ENCODE measurements at places on chromosomes 1 and 21.

DNA sequence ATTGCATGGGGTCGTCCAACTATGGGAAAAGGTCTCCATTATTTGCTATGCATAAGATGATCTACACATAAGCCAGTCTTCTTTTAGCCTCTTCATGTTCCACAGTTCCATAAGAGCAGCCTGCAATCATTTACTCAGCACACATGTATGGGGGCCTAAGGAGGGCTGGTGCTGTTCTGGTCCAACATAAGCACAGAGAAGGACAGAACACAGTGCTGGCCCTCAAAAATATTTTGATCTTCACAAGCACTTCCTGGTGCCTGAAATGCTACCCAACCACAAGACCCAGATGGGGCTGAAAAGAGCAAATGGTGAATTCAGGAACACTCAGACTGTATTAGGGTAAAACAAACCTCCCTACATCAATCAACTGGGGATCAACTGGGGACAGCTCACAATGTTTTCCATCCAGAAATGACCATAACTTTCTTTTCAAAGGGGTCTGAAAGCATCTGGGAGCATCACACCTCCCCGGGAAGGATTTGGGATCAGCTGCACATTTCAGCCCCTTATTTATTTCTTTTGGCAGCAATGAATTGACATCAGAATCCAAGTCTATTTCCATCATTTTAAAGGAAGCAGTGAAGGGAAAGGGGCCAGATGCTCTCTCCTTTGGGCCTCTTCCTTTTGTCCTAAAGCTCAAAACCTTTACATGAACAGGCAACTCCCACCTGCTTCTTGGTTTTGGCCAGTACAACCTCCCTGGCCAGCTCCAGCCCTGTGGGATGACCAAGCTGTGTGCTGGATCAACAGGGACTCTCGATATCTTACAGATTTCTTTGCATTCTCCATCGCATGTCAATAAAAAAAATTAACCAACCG, 45.7 kb downstream of the KCNN3 start:
- DNase-seq: no peak

DNA sequence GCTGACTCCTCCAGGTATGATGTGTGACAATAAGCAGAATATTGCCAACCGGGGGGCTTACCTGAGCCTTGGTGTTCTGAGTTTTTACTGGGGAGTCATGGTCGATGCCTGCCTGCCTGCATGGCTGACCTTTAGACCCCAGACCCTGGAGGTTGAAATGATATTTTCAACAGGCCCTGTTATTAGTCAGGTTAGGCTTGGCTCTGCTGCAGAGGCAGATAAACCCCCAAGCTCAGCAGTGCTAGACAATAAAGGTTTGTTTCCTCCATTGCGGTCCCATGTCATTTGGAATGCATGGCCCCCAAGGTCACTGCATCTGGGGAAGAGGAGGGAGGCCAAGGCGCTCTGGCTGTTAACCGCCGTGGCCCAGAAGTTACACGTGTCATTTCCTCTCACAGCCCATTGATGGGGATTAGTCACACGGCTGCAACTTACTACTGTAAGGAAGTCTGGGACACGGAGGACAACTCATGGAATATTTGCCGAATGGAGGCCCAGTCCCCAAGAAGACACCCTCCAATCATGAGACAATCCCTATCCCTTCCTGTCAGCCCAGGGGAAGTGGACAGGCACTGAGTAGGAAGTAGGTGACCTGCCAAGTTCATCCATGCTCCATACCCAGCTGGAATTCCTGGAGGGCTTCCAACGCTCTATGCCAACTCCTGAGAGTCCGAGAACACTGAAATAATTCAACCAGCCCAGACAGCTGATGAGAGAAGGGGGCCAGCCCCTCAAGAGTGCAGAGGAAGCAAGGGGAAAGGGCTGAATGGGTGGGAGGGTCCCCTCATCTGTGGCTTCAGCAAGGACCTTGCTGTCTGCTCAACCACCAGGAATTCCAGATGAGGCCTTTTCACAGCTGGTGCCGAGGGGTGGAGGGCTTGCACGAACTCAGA, 97.3 kb downstream of the TAS1R2 start:
- DNase-seq: no peak

DNA sequence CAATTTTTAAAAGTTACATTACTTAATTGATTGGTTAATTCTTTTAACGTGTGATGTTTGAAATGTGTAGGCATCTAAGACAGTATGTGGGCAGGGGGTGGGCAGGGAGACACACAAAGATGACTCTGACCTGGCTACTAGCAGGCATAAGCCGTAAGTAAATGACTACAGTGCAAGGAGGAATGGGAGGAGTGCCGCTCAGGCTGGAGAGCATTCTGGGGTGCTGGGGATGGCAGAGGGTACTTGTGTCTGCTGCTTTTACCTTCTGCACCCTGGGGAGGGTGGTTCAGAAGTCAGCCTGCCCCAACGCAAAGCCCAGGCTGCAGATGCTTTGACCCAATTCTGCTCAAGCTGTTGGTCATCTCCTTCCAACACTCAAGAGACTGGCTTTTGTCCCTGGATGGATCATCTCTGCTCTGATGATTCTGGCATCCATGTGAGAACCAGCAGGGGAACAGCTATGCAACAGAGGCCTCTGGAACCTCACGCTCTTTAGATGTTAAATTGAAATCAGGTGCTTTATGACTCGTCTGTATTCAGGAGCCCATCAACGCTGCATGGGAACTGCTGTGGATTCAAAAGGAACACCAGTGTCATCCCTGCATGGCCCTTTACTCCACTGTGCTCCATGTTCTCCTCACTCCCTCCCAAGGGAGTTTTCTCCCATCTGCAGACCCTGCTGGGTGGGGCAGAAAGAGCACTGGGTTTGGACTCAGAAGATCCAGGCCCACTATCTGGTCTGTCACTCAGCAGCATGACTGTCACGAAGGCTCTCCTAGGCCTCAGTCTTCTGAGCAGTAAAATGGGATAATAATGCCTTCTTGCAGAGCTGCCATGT, 78.8 kb downstream of the FAM78B start:
- no peak for DNase-seq

GRCh38 chr1:61568460-61569302, 156.3 kb downstream of the TM2D1 start:
- no peak for DNase-seq

DNA sequence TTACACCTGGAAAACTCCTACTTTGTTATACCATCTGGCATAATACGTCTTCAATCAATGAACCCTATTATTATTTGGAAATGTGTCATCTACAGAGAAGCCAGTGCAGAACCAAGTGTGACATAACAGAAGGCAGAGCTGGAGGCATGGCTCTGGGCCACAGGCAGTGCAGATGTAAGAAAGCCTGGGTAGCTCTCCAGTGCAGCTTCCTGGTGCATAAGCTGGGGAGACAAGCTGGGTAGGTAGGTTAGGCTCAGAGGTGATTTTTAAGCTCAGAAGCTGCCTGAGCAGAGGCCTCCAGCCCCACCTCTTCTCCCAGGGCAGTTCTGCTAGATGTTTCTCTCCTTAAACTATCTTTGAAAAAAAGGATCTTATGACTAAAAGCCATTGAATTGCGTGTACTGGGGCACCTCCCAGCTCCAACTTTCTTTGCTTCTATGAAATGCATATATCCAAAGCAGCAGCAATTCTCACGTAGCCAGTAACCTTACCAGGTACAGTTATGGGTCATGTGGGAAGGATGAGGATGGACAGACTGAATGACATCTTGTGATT, 30.7 kb downstream of the AKNAD1 start:
- DNase-seq: no peak

GRCh38 chr1:66041654-66042053, 249.0 kb downstream of the PDE4B start:
- no peak for DNase-seq

GRCh38 chr1:231240531-231240882, 505 bp upstream of the GNPAT start:
- DNase-seq: no peak

- no peak for DNase-seq
Measured at GRCh38 chr1:187384504-187384903, 555.8 kb downstream of the PLA2G4A start.

- DNase-seq: no peak
Measured at GRCh38 chr1:1439546-1440261, 4.2 kb downstream of the VWA1 start.

- DNase-seq: no peak
Measured at GRCh38 chr21:37461479-37461878, 94.9 kb downstream of the DYRK1A start.

DNA sequence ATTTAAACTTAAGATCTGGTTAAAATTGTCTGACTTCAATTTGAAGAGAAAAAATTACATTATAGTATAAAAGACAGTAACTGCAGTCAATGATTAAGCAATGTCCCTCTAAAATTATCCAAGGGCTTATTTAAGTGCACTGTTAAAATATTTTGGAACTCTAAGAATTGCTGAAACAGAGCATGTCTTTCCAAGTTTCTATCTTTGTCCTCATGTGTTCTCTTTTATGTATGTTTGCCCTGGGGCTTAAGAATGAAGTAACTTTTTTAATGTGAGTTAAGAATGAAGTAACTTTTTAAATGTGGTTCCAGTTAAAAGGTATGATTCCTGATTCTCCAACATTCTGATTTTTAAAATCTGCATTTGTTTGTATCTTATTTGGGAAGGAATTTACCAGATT, 69.0 kb upstream of the MARK1 start:
- no peak for DNase-seq

- DNase-seq: no peak
Measured at GRCh38 chr1:20710469-20711284, 7.1 kb downstream of the KIF17 start.

DNA sequence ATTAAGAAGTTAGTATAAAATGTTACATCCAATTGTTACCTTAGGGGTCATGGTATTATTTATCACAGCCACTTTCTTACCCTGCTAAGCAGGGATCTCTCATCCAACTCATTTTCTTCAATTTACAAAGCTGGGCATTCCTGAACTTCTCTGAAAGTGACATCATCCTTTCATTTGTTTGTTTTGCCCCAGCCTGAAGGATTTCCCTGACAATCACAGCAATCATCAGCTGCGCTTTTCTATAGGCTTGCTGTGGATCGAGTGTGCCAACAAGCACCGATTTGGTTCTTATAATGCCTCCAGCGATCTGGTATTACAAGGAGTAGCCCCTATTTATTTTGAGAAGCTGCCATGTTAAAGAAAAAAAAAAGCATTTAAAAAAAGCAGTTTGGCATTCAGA, 240.2 kb downstream of the USH2A start:
- no peak for DNase-seq

DNA sequence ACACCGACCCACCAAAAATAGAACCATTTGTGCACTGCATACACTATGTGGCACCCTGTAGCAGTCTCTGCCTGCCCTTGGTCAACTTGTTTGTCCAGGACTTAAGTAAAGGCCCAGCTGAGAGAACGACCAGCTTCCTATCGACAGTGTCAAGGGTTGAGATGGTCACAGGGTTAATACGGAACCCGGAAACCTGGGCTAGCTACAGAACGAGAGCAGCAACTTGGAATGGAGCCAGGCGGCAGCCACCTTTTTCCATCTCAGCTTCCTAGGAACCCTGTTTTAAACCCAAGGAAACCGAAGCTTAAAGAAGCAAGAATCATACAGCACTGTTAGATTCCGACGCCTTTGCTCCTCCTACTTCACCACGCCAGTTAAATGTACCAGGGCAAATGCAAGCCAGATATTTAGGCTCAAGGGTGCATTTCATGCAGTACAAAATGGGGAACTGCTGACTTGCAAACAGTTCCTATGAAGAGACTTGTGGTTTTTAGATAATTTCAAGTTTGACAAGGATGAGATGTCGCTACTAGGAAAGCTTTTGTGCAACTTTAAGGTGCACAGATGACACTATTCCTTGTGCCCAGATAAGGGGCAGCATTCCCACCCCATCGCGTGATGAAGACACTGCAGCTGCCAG, 35.5 kb downstream of the SLC66A1 start:
- no peak for DNase-seq

GRCh38 chr1:2330519-2331199, 60.7 kb downstream of the MORN1 start:
- no peak for DNase-seq

- no peak for DNase-seq
Measured at GRCh38 chr1:48671578-48671977, 105.1 kb downstream of the BEND5 start.

DNA sequence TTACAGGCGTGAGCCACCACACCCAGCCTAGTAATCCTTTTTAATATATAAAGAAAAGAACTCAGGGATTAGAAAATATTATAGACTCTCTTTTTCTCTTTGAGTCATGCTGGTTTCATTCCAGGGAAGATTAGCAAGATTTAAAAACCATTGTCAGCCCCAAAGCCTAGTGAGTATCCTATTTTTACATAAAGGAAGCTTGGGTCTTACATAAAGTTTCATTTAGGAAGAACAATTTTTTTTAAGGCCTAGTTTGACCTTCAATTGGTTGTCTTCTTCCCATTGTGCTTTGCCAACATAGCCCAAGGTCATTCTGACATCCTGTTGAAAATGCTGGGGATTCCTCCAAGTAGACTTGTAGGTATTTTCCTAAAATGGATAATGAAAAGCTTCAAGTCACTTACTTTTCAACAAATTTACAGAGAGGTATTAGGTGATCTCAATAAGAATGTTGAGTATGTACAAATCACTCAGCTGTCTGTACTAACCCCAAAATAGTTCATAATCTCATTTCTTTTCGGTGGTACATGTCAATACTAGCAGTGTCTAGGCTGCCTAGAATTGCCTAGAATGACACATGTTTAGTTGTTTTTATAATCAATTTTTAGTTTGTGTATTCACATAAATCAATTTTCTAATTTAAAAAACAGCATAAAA, 4.3 kb upstream of the KIF14 start:
- no peak for DNase-seq
